Glomerular endothelial cell (primary cell): ENCODE measurements at places on chromosomes 12 and 14.

DNA sequence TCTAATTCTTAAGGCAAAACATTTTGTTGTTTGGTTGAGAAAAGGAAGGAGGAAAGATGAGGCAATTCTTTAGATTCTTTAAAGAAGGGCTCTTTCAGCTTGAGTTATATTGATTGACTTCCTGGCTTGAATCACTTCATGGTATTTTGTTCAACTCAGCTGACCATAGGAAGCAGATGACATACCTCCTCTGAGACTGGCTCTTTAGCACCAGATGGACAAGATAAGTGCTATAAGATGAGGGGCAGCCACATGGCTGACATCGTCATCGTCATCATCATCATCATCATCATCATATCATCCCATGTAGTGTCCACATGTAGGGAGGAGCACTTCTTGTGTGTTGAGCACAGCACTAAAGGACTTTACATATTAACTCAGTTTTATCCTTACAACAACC lies 81.3 kb downstream of the SSPN start:
- no peak for DNase-seq

DNA sequence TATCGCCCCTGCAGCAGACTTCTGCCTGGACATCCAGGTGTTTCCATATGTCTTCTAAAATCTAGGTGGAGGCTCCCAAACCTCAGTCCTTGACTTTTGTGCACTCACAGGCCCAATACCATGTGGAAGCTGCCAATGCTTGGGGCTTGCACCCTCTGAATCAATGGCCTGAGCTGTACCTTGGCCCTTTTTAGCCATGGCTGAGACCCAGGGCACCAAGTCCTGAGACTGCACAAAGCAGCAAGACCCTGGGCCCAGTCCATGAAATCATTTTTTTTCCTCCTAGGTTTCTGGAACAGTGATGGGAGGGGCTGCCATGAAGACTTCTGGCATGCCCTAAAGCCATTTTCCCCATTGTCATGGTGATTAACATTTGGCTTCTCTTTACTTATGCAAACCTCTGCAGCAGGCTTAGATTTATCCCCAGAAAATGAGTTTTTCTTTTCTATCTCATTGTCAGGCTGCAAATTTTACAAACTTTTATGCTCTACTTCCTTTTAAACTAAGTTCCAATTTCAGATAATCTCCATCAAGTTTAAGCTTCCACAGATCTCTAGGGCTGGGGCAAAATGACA lies 1445.8 kb upstream of the FLRT2 start:
- no peak for DNase-seq

DNA sequence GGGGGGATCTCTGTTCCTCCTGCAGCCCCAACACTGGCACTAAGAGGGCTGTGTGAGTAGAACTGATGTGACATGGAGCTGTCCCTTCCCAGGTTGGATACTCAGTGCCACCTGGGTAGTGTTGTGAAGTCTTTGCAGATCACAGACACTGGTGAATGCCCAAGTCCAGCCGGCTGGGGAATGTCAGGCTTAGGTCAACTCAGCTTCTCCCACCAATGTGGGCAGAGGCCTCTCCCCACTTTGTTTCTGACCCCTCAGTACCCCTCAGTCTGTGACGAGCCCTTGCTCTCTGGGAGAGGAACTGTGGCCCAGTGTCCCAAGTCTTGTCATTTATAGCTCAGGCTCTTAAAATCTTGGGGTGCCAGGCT lies 11.3 kb downstream of the SLC25A29 start:
- no peak for DNase-seq

GRCh38 chr12:48924617-48925303 lies 532 bp downstream of the FKBP11 start:
- no peak for DNase-seq

DNA sequence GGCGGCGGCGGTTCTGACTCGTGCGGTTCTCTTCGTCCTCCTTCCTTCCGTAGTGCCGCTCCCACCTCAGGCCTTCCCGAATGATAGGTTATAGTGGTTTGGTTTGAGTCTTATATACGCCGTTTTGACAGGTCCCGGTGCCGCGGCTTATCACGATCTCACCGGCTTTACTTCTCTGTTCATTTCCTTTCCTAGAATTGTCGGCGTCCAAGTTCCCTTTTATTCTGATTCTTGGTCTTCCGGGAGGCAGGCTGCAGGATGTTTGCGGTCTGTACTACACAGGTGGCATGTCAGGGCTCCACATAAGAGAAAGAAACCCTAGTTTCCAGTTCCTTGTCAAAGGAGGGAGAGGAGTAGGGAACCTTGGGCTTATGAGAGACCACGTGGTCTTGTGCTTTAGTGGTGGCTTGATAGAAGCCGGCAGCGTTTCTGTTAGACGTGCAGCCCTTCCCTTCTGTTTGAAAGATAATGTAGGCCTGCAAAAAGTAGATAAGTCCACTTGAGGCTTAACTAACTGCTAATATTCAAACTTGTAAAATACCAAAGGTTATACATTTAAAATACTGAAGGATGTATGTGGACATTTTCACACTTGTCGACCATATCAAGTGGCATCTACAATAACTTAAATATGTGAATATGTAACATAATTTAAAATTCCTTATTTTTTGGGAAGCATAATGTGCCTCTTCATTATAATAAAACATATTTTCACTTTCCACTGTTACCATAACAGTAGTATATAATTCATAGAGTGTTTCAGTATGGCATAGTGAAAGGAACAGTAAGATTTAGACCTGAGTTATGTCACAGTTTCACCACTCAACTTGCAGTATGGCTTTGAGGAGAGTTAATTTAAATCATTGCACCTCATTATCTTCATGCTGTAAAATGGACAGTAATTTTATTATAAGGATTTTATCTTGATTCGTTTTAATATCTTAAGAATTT lies 804 bp downstream of the USP15 start:
- no peak for DNase-seq

- no peak for DNase-seq
These were observed 10.9 kb upstream of the CPM start for GRCh38 chr12:68943848-68944247.

DNA sequence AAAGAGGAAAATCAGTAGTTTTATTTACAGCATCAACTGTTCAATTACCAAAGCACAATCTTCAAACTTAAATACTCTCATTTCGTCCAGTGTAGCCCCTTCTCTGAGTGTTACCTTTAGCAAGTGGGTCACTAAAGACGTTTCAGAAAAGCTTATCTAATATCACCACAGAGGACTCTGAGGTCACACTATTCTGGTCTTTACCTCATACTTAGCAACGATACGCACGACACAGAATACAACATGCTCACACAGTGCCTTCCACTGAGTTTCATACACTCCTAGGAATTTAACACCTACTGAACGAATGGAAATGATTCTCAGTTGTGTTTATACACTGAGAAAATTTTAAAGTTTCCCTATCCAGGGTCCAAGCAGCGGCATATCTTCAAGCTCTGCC lies 2.0 kb downstream of the SYT10 start:
- DNase-seq, result no peak

- no peak for DNase-seq
These were observed 86.1 kb upstream of the CNOT2 start for GRCh38 chr12:70157099-70157498.

DNA sequence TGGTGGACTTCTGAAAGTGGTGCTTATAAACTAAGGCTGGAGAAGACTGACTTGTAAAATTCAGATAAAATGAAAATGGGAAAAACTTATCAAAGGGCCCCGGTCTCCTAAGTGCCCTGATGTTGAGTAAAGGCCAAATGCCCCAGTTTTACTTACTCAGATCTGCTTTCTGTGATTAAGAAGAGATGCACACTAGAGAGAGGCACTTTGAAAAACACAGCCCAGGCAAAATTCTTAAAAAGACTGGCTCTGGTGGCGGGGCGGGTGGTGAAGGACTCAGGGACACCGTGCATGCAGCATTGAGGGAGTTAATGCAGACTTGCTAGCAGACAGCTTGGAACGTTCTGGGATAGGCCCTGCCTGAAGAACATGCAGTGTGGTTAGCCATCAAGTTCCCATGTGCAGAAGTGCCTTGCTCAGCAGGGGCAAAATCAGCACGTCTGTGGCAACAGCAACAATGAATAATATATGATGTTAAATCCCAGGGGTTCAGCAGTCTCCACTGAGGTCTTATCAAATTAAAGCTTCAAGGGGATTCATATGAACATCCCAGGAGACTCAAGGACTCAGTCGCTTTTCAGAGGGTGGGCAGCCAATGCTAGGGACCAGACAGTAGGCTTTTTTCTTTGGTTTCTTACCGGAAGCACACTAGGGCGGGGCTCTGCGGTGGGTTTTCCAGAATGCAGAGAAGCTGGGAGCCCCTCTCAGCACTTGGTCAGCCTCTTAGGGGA lies 105.0 kb downstream of the DAD1 start:
- DNase-seq, result no peak

DNA sequence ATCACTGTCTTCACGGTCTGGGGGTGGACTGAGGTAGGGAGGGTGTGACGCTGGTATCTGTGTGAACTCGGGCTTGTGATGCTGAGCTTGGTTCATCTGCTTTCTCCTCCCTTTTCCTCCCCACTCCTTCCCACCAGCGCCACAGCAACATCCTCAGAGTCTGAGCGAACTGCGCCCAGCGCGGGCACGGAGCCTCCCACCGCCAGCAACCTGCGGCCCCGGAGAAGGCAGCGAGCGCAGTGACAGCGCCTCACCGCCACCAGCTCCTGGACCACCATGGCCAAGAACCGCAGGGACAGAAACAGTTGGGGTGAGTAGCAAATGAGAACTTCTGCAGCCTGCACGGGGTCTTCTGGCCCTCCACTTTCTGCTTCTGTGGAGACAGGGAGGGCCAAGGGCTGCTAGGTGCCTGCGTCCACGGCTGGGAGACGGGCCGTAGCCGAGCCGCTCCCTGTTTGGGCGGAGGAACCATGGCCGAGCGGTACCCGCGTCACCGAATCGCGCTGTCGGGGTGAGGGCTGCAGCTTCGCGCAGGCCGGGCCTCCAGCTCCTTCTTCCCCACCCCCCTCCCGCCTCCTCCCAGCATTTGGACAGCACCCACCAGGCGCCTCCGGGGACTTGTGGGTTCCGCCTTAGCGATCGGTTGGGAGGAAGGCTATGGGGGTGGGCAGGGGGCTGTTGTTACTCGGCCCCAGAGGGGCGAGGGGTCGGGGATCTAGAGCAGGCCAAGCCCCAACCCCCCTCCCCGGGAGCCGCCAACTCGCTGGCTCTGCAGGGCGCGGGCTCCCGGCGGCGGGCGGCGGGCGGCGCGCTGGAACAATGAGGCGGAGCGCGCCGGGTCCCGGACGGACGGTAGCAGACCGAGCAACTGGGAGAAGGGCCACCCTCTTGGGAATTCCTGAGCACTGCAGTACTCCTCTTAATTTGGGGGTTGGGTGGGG lies at the start of gene ATL1:
Gene ATL1 (plus strand): TSS at position 156 of the 941 bp plus-strand sequence. CDS start 121 bp downstream, at position 277.
- no peak for DNase-seq
